ENCODE measurements at places on chromosomes 12 and 14. TPM values are rescaled to one million over a fixed set of nuclear protein-coding genes. Genes with fewer than 3 reads are reported as not detected.

The PYM1 gene
- total RNA-seq, result 89.0 TPM

The CIROP gene
- not detected for total RNA-seq

The ENDOU gene
- not detected for total RNA-seq

The TAS2R30 gene
- total RNA-seq, result 3.7 TPM

The PARP11 gene
- total RNA-seq, result 19.6 TPM

The SIX4 gene
- total RNA-seq, result 17.6 TPM

The TAS2R19 gene
- 1.2 TPM for total RNA-seq

The KSR2 gene
- total RNA-seq, result 1.0 TPM

The CLEC4E gene
- 0.73 TPM for total RNA-seq

DNA sequence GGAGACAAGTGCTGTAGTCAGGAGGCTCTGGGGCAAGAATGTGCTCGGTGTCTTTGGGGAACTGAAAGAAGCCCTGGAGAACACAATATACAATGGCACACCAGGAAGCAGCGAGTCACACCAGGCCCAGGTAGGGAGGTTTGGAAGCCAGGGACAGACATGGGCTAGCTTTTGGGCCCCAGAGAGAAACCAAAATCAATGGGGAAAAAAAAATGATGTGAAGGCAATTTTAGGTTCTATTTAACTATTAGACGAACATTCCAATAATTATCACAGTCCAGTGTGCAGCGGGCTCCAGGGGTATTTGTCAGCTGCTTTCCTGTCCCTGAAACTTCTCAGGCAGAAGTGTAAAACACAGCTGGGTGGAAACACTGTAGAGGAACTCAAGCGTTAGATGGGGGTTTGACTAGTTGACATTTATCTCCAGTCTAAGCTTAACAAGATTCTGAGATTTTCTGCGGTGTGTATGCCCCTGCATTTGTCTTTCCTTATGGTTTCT is 21.8 kb upstream of the EGLN3 start:
- no peaks in the 10 kb centered on the region for H3K27me3 ChIP-seq
- no peak for DNase-seq
- H3K36me3 ChIP-seq, result no peaks in the 10 kb centered on the region
- H3K27ac ChIP-seq, result no peak overlapping the region

- H3K27me3 ChIP-seq, result no peaks in the 10 kb centered on the region
- H3K27ac ChIP-seq, result no peak overlapping the region
- no peaks in the 10 kb centered on the region for H3K4me1 ChIP-seq
- no peaks in the 10 kb centered on the region for H3K36me3 ChIP-seq
Observed at GRCh38 chr12:109896188-109896587, 3.9 kb upstream of the TCHP start.

GRCh38 chr12:33012226-33012625 is 115.6 kb upstream of the PKP2 start:
- H3K27me3 ChIP-seq, result no peaks in the 10 kb centered on the region
- no peak overlapping the region for H3K4me3 ChIP-seq
- no peaks in the 10 kb centered on the region for H3K4me1 ChIP-seq
- no peak for DNase-seq

- no peaks in the 10 kb centered on the region for H3K27me3 ChIP-seq
- no peak overlapping the region for H3K4me3 ChIP-seq
- H3K4me1 ChIP-seq, result no peaks in the 10 kb centered on the region
- DNase-seq, result no peak
- no peak overlapping the region for H3K27ac ChIP-seq
Observed at GRCh38 chr12:58557171-58557570, 363.1 kb downstream of the LRIG3 start.

DNA sequence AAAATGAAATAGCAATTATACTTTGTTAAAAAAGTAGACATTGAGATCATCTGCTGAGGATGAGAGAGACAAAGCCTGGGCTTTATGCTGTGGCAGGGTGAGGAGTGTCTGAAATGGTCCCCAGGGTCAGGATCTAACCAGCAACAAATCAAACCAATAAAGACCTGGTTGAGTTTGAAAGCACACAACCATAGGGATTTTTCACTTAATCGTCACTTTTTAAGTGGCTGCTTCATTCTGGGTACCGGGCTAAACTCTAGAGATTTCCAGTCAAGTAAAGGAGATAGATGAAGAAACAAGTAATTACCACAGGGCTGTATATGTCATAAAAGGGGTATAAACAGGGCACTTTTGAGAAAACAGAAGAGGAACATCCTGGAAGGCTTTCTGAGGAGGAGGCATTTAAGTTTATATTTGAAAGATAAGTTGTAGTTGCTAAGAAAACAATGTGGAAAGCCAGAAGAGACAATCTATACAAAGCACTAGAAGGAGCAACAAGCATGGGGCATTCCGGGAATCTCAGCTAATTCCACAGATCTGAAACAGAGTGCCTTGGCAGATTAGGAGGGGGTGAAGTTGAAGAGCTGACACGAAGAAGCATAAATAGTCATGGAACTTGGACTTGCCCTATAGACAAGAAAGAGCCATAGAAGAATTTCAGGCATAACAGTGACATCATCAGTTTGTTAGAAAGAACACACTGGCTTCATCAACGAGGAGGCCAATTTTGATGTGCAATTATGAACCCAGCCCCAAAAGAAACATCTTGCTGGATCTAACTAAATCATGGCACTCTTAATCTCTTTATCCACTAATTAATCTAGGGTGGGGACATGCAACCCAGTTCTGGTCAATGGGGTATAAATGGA is 46.9 kb upstream of the FRS2 start:
- H3K27ac ChIP-seq, result no peak overlapping the region
- H3K36me3 ChIP-seq, result no peaks in the 10 kb centered on the region
- no peaks in the 10 kb centered on the region for H3K27me3 ChIP-seq
- H3K4me1 ChIP-seq, result no peaks in the 10 kb centered on the region

- no peaks in the 10 kb centered on the region for H3K36me3 ChIP-seq
- H3K4me3 ChIP-seq, result no peak overlapping the region
- H3K27me3 ChIP-seq, result peaks cover 2% of the 10 kb centered on the region
- no peaks in the 10 kb centered on the region for H3K4me1 ChIP-seq
- no peak overlapping the region for H3K27ac ChIP-seq
- no peak for DNase-seq
Observed at GRCh38 chr12:68350753-68351152, 18.6 kb upstream of the MDM1 start.

DNA sequence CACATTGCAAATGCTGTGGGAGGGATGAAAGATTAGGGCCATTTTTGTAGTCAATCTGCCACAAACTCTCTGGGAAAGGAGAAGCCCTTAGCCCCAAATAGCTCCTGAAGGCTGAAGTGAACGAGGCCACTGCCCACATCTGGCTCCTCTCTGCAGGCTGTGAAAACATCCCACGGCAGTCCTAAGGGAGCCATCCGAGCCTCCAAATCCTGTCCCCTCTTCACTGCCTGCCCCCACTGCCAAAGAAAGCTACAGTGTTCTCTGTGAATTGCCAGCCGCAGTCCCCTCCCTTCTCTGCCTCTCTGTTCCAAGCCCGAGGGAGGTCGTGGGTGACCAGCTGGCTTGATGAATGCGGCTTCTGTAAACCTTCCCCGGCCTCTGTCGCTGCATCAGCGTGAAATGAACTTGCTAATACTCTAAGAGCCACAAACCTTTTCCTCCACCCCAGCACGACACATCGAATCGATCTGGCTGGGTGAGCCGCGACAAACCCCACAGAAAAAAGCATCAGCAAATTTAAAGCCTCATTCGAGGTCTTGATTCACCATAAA is 180.7 kb upstream of the NRXN3 start:
- H3K36me3 ChIP-seq, result no peaks in the 10 kb centered on the region
- no peaks in the 10 kb centered on the region for H3K4me1 ChIP-seq
- no peaks in the 10 kb centered on the region for H3K27me3 ChIP-seq
- no peak overlapping the region for H3K27ac ChIP-seq
- no peak overlapping the region for H3K4me3 ChIP-seq

GRCh38 chr14:74141703-74142102 is 56.9 kb downstream of the LIN52 start:
- no peak overlapping the region for H3K27ac ChIP-seq
- no peaks in the 10 kb centered on the region for H3K36me3 ChIP-seq
- DNase-seq, result no peak
- H3K4me1 ChIP-seq, result no peaks in the 10 kb centered on the region

DNA sequence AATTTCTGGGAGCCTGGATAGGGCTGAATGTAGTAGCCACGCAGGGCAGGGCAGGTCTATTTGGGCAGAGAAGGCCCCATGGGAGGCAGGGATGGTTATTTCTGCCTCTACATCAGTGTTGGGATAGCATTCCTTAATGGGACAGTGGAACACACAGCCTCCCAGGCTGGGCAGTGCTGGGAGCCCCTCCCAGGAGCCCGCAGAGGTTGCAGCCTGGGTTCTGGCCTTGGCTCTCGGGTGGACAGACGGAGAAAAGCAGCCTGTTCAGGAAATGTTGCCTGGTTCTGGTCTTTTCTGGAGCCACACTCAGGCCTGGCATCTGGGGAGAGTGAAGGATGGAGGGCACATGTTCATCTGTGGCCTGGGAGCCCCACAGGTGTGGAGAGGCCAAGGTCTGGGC is 479 bp upstream of the NOS1 start:
- H3K27ac ChIP-seq, result no peak overlapping the region
- no peaks in the 10 kb centered on the region for H3K36me3 ChIP-seq
- no peak overlapping the region for H3K4me3 ChIP-seq
- no peaks in the 10 kb centered on the region for H3K4me1 ChIP-seq
- peaks cover 12% of the 10 kb centered on the region for H3K27me3 ChIP-seq
- no peak for DNase-seq

DNA sequence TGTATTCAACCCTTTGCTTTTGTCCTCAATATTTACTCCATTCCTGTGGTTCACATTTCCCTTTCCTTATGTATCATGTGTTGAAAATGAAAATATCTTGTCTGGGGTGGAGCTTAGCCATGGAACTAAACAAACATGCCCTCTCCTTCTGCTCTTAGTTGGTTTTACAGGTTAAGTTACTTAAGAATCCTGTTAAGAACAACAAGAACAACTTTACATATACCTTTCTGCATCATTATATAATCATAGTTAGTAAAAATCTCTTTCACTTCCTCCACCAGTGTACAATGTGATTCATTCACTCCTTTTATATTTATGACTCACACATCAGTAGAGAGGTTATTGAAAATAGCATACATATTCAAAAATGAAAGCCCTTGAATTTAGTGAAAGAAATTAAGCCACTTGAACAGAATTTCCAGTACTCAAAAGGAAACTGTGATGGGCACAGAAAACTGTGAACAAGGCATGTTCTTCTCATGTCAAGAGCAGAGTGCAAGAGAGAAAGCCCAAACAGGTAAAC is 307.7 kb downstream of the CCDC91 start:
- no peaks in the 10 kb centered on the region for H3K4me1 ChIP-seq
- no peak overlapping the region for H3K4me3 ChIP-seq
- H3K36me3 ChIP-seq, result no peaks in the 10 kb centered on the region
- DNase-seq, result no peak

GRCh38 chr14:75427482-75428229 is at the start of gene JDP2:
JDP2 (plus strand) TSS chr14:75428022; CDS start chr14:75437921, 9,899 bp downstream.
- H3K4me3 ChIP-seq, result peak within 1 kb of the TSS; percentile 63
- H3K4me1 ChIP-seq, result peaks cover 9% of the 10 kb centered on the region
- H3K36me3 ChIP-seq, result no peaks in the 10 kb centered on the region
- peak within 1 kb of the TSS; percentile 83 for H3K27ac ChIP-seq
- H3K27me3 ChIP-seq, result no peaks in the 10 kb centered on the region

DNA sequence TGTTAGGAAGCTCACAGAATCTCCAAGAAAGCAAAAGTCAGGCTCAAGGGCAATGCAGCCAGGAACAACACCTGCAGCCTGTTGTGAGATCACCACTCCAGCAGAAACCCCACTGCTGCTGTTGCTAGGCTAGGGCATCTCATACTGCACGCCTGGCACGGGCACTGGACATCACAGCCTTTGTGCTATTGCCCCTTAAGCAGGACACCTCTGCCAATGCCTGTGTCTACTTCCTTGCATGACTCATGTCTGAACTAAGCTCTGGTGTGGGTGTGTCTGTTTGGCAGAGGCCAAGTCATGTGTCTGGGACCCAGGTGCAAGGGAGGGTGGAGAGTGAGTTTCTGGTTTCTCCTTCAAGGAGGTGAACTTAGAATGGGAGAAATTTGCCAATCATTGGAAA is 10.0 kb upstream of the DDX47 start:
- no peaks in the 10 kb centered on the region for H3K27me3 ChIP-seq
- no peak overlapping the region for H3K4me3 ChIP-seq
- no peaks in the 10 kb centered on the region for H3K36me3 ChIP-seq
- peak overlapping the region; percentile 7 for H3K27ac ChIP-seq
- peak; percentile 90 for DNase-seq

GRCh38 chr12:59695379-59695778 is 99.5 kb downstream of the SLC16A7 start:
- DNase-seq, result no peak
- H3K4me1 ChIP-seq, result no peaks in the 10 kb centered on the region
- H3K4me3 ChIP-seq, result no peak overlapping the region
- H3K36me3 ChIP-seq, result no peaks in the 10 kb centered on the region
- no peaks in the 10 kb centered on the region for H3K27me3 ChIP-seq
- H3K27ac ChIP-seq, result no peak overlapping the region

DNA sequence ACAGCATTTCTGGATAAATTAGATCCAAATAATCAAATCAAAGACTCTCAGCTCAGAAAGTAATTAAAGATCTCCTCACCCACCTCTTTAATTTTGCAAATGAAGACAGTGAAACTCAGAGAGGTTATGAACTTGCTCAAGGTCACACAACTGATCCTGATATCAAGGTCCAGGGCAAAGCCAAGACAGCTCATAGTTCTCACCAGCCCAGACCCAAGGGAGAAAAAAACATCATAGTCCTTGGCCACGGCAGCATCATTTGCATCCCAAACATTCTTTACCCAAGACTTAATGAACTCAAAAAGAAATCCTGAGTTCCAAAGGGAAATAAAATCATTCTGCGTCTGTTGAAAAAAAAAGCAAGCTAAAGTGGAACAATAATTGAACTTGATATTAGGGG is 112.1 kb downstream of the DAD1 start:
- no peak overlapping the region for H3K27ac ChIP-seq
- no peaks in the 10 kb centered on the region for H3K4me1 ChIP-seq
- H3K36me3 ChIP-seq, result no peaks in the 10 kb centered on the region
- no peaks in the 10 kb centered on the region for H3K27me3 ChIP-seq
- no peak overlapping the region for H3K4me3 ChIP-seq
- DNase-seq, result no peak

- H3K4me1 ChIP-seq, result no peaks in the 10 kb centered on the region
- no peaks in the 10 kb centered on the region for H3K36me3 ChIP-seq
- H3K27me3 ChIP-seq, result no peaks in the 10 kb centered on the region
- no peak for DNase-seq
Observed at GRCh38 chr12:52975204-52975603, 26.3 kb downstream of the KRT18 start.

DNA sequence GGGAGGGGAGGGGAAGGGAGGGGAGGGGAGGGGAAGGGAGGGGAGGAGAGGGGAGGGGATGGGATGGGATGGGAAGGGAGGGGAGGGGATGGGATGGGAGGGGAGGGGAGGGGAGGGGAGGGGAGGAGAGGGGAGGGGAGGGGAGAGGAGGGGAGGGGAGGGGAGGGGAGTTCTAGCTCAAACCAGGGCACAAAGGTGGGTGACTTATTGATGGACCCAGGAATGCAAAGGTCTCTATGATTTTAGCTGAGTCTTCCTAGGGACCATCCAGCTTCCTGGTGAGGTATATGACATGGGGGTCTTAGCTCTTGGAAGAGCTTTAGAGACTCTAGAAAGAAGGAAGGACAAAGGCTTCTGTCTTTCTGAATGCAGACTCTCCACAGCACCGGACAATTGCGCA is 42.3 kb downstream of the ANO2 start:
- H3K4me1 ChIP-seq, result no peaks in the 10 kb centered on the region
- no peak overlapping the region for H3K27ac ChIP-seq
- DNase-seq, result no peak
- no peaks in the 10 kb centered on the region for H3K36me3 ChIP-seq

GRCh38 chr14:69955855-69956845 is 76.9 kb downstream of the SMOC1 start:
- H3K27me3 ChIP-seq, result no peaks in the 10 kb centered on the region
- no peaks in the 10 kb centered on the region for H3K36me3 ChIP-seq
- H3K4me3 ChIP-seq, result no peak overlapping the region
- no peak for DNase-seq
- no peak overlapping the region for H3K27ac ChIP-seq

- H3K4me3 ChIP-seq, result no peak overlapping the region
- no peaks in the 10 kb centered on the region for H3K36me3 ChIP-seq
- H3K27ac ChIP-seq, result no peak overlapping the region
- no peak for DNase-seq
- no peaks in the 10 kb centered on the region for H3K27me3 ChIP-seq
Observed at GRCh38 chr12:90512518-90512917, 442.5 kb downstream of the CCER1 start.

Data from prostate gland (tissue), 2 donors.